Activated T-cell treated with anti-CD3 and anti-CD28 coated beads for 24 hours (primary cell): ENCODE measurements at places on chromosomes 12 and 14.

- no peak for DNase-seq
These were observed 6.1 kb downstream of the PELI2 start for GRCh38 chr14:56124327-56124726.

- DNase-seq: no peak
These were observed 75.3 kb upstream of the FAR2 start for GRCh38 chr12:29073631-29074239.

DNA sequence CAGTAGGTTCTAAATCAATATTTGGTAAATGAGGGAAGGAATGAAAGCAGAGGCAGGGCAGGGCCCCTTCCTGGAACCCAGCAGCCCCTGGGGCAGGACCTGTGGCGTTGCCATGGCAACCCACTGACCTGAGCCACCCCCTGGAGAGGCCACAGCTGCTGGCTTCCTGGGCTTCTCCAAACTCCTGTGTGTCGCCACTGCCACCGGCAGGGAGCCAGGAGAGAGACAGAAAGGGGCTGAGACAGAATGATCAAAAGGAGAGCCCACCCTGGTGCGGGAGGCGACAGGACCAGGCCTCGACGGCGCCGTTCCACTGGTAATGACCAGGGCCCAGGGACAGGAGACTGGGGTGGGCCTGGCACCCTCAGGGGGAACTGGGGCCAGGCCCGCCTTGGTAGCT, 18.2 kb downstream of the RFX4 start:
- no peak for DNase-seq

DNA sequence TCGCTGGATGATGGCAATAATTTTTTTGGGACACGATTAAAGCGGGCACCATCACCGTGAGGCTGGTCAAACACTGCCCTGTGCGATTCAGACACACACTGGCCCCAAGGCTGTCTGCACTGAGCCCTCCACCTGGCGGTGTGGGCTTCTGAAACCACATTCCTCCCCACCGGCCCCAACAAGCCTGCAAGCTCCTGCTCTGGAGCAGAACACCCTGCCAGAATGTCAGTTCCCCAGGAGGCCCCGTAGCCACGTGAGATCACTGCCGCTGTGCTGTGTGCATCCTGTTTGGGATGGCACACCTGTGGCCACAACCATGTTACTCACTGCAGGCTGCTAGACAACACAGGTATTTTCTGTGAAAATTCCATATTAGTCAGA, 7.9 kb downstream of the GSC start:
- DNase-seq: no peak

DNA sequence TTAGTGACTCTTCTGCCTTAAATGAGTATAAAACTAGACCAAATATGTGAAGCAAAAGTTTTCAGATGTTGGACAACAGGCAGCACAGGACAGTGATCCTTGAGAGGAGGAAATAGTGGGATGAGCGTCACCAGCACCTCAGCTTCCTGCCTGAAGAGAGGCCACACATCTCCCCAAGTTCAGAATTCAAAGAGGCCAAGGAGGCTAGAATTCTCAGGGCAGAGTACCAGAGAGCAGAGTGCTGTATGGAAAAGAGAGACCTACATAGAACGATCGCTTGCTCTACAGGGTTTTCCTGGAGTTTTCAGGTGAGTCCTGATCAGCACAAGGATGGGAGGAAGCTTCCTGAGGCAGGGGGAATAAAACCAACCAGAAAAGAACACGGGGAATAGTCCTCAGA, 107.0 kb downstream of the PTPRR start:
- DNase-seq: no peak

DNA sequence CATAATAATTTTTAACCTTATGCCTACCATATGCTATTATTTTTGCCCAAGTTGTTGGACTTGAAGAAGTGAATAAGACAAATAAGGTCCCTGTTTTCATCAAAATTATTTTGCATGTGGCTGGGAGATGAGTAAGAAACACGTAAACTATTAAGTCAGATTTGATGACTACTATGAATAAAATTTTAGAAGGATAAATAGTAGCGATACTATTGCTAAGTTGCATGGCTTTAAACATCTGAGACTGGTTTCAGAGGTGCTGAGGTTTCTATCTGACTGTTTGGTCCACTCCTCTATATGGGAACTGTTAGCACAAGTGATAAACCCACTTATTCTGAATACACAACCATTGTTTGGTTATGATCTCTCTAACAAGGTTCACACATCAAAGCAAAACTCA, 674.3 kb upstream of the MDGA2 start:
- no peak for DNase-seq

GRCh38 chr14:27739657-27740156, 1026.9 kb upstream of the FOXG1 start:
- no peak for DNase-seq

- DNase-seq: no peak
These were observed 4.3 kb downstream of the SEL1L start for GRCh38 chr14:81529391-81529790.

- DNase-seq: no peak
These were observed 17.2 kb upstream of the SLC35F4 start for GRCh38 chr14:57883061-57883460.

DNA sequence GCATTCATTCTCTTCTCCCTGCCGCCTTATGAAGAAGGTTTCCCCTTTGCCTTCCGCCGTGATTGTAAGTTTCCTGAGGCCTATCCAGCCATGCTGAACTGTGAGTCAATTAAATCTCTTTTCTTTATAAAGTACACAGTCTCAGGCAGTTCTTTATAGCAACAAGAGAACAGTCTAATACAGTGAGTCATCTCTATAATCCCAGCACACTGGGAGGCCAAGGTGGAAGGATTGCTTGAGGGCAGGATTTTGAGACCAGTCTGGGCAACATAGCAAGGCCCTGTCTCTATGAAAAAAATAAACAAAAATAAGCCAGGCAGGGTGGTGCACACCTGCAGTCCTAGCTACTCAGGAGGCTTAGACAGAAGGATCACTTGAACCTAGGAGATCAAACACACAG, 259.9 kb downstream of the CEP128 start:
- DNase-seq: no peak

- DNase-seq: no peak
These were observed 189.6 kb upstream of the RPL10L start for GRCh38 chr14:46840944-46841720.
